ENCODE measurements at places on chromosomes 11 and 22. TPM values are rescaled to one million over a fixed set of nuclear protein-coding genes. Genes with fewer than 3 reads are reported as not detected.
A peak's percentile ranks its signal among the peaks of the same experiment; 100 is the strongest.

GRCh38 chr22:36471341-36471821 lies 10.1 kb downstream of the TXN2 start:
- H3K27ac ChIP-seq, result peak overlapping the region; percentile 81
- peak; percentile 81 for DNase-seq
- peaks cover 56% of the 10 kb centered on the region for H3K4me1 ChIP-seq
- H3K36me3 ChIP-seq, result peaks cover 9% of the 10 kb centered on the region

DNA sequence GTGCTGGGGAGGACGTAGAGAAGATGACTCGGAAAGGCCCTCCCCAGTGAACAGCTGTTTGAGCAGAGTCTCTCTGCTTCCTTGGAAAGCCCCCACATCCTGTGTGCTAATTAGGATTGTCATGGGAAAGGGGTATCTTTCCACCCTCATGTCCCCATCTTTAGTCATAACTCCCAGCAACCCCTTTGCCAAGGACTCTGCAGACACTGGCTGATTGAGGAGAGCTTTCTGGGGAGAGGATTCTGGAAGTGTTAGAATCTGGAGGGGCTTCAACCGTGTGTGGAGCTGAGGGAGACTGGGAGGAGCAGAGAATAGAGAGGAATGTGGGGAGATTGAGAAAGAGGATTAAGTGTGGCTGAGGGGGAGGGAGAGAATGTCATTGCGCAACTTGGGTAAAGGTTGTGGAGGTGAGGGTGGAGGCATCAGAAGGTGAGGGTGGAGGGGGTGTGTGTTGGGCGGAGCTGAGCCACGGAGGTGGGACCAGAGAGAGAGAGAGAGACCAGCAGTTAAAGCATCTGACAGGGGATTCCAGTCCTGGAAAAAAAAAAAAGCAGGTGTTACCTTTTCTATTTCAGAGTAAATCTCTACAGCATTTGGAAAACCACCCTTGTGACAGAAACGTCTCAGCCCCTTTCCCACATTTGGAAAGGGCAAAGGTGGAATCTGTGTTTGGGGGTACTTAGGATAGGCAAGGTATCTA lies 2.2 kb downstream of the DTX4 start:
- H3K36me3 ChIP-seq, result no peaks in the 10 kb centered on the region
- H3K27me3 ChIP-seq, result peaks cover 43% of the 10 kb centered on the region
- H3K4me3 ChIP-seq, result no peak overlapping the region
- H3K27ac ChIP-seq, result no peak overlapping the region

DNA sequence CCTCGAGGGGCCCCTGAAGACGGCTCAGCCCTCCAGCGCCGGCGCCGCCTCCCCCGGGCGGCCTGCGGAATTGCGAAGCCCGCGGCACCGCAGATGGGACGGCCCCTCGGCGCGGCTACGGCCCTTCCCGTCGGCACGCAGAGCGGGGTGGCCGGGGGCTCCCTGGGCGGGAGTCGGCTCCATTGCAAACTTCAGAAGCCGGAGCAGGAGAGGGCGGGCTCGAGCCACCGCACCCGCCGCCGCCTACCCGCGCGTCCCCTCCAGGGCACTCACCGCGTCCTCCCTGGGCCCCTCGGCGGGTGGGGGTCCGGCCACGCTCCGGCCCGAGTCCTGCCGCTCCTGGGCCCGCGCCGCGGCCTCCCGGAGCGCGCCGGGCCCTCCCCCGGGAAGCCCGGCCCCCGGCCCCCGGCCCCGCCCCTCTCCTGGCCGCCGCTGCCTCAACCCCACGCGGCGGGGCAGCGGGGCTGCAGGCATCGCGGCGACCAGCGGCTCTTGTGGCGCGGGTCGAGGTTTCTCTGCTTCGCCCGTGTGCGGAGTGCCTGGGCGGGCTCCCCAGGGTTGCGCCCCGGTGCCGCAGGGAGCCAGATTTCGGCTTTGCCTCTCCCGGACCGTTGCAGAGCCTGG lies at the start of gene PACSIN3:
TSS of gene PACSIN3 (minus strand) at position 359 of the 624 bp plus-strand sequence. CDS start 3,707 bp downstream, outside the sequence.
- H3K36me3 ChIP-seq, result no peaks in the 10 kb centered on the region
- H3K27ac ChIP-seq, result peak within 1 kb of the TSS; percentile 59
- peak within 1 kb of the TSS; percentile 66 for H3K4me3 ChIP-seq
- H3K27me3 ChIP-seq, result no peaks in the 10 kb centered on the region
- DNase-seq, result no peak
- peaks cover 35% of the 10 kb centered on the region for H3K4me1 ChIP-seq

DNA sequence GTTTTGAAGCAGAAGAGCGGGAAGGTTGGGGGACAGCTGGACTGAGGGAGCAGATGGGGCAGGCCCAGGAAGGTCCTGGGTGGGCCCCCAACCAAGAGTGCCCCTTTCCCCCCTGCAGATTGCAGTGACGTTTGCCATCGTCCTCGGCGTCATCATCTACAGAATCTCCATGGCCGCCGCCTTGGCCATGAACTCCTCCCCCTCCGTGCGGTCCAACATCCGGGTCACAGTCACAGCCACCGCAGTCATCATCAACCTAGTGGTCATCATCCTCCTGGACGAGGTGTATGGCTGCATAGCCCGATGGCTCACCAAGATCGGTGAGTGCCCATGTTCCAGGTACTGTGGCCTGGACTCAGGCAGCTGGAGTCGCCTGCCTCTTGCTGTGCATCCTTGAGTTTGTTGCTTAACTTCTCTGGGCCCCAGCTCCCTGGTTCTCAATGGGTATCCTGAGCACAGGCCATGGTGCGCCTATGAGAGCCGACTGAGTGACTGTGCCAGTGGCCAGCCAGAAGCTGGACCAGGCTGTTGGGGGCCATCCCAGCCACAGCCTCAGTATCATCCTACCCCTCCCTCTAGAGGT lies 42.0 kb upstream of the FADD start:
- no peak overlapping the region for H3K27ac ChIP-seq
- no peaks in the 10 kb centered on the region for H3K27me3 ChIP-seq
- no peak overlapping the region for H3K4me3 ChIP-seq
- no peak for DNase-seq

GRCh38 chr22:20089226-20089976 lies 9.4 kb downstream of the DGCR8 start:
- H3K4me3 ChIP-seq, result no peak overlapping the region
- H3K36me3 ChIP-seq, result peaks cover 68% of the 10 kb centered on the region
- H3K27me3 ChIP-seq, result no peaks in the 10 kb centered on the region
- H3K4me1 ChIP-seq, result no peaks in the 10 kb centered on the region

MYEOV gene
- not detected for total RNA-seq

DNA sequence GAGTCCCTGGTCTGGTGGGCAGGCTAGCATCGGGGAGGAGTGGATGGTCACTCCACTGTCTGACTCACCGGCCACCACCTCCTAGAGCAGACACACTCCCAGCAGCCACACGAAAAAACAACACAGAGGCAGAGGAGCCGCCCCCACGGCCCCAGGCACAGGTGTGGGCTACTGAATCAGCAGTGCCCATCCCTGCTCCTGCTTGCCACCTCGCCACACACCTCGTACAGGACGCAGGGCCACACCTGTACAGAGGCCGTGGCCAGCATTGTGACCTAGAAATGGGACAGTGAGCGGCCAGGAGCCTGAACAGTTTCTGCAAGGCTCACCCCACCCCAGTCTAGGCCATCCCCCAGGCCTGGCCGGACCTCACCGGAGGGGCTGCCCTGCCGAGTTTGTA lies 14.0 kb downstream of the TRIM29 start:
- no peaks in the 10 kb centered on the region for H3K4me1 ChIP-seq
- H3K4me3 ChIP-seq, result no peak overlapping the region
- no peak for DNase-seq

ANO9 gene
- total RNA-seq, result 0.82 TPM

SYCE3 gene
- not detected for total RNA-seq

C22orf31 gene
- total RNA-seq, result not detected

FAT3 gene
- total RNA-seq, result 41.0 TPM

GRCh38 chr11:46352063-46352841 lies 5.0 kb downstream of the DGKZ start:
- H3K27ac ChIP-seq, result no peak overlapping the region
- H3K4me1 ChIP-seq, result peaks cover 12% of the 10 kb centered on the region
- DNase-seq, result no peak
- no peaks in the 10 kb centered on the region for H3K36me3 ChIP-seq

CLMP gene
- 26.5 TPM for total RNA-seq

GRCh38 chr11:123457187-123457770 lies 27.2 kb downstream of the GRAMD1B start:
- no peak overlapping the region for H3K27ac ChIP-seq
- DNase-seq, result no peak
- H3K27me3 ChIP-seq, result no peaks in the 10 kb centered on the region
- H3K36me3 ChIP-seq, result no peaks in the 10 kb centered on the region
- H3K4me3 ChIP-seq, result no peak overlapping the region
- peaks cover 5% of the 10 kb centered on the region for H3K4me1 ChIP-seq

PGA5 gene
- 0.79 TPM for total RNA-seq

- H3K27ac ChIP-seq, result no peak overlapping the region
- peaks cover 5% of the 10 kb centered on the region for H3K27me3 ChIP-seq
- H3K36me3 ChIP-seq, result peaks cover 3% of the 10 kb centered on the region
- H3K4me3 ChIP-seq, result no peak overlapping the region
- peak; percentile 84 for DNase-seq
Measured at GRCh38 chr11:130121445-130121978, 38.1 kb upstream of the ST14 start.

DNA sequence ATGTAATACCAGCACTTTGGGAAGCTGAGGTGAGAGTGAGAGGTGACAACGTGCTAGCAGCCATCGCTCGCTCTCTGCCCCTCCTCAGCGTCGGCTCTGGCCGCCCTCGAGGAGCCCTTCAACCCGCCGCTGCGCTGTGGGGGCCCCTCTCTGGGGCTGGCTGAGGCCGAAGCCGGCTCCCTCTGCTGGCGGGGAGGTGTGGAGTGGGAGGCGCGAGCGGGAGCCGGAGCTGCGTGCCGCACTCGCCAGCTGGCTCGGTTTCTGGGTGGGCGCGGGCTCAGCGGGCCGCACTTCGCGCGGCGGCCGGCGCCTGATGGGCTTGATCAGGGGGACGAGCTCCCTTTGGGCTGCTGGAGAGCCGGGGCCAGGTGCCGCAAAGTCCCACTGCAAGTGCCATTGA lies 98.9 kb upstream of the UBASH3B start:
- H3K36me3 ChIP-seq, result no peaks in the 10 kb centered on the region
- no peak overlapping the region for H3K4me3 ChIP-seq
- DNase-seq, result no peak
- H3K4me1 ChIP-seq, result no peaks in the 10 kb centered on the region
- no peak overlapping the region for H3K27ac ChIP-seq

SCN4B gene
- 0.89 TPM for total RNA-seq

OR56B1 gene
- not detected for total RNA-seq

C11orf42 gene
- not detected for total RNA-seq

DNA sequence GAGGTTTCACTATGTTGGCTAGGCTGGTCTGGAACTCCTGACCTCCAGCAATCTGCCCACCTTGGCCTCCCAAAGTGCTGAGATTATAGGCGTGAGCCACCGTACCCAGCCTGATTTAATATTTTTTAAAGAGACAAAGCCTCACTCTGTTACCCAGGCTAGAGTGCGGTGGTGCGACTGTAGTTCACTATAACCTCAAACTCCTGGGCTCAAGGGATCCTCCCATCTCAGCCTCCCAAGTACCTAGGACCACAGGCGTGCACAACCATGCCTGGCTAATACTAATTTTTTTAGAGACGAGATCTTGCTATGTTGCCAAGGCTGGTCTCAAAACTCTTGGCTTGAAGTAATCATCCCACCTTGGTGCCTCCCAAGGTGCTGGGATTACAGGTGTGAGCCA lies 13.5 kb downstream of the GTPBP1 start:
- no peak for DNase-seq
- peaks cover 25% of the 10 kb centered on the region for H3K36me3 ChIP-seq
- H3K4me1 ChIP-seq, result peaks cover 17% of the 10 kb centered on the region
- H3K27me3 ChIP-seq, result no peaks in the 10 kb centered on the region
- no peak overlapping the region for H3K4me3 ChIP-seq

DAGLA gene
- 5.5 TPM for total RNA-seq

DNA sequence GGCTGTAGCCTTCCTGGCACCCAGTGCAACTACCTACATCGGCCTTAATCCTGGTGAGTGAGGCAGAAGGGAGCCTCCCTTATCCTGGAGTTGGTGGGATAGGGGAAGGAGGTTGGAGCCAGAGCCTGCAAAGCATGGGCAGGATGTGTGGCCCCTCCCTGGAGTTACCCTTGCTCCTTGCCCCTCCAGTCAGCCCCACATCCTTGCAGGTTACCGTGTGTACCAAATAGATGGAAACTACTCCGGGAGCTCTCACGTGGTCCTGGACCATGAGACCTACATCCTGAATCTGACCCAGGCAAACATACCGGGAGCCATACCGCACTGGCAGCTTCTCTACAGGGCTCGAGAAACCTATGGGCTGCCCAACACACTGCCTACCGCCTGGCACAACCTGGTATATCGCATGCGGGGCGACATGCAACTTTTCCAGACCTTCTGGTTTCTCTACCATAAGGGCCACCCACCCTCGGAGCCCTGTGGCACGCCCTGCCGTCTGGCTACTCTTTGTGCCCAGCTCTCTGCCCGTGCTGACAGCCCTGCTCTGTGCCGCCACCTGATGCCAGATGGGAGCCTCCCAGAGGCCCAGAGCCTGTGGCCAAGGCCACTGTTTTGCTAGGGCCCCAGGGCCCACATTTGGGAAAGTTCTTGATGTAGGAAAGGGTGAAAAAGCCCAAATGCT lies 3.9 kb downstream of the SMPD1 start:
- no peak overlapping the region for H3K4me3 ChIP-seq
- H3K4me1 ChIP-seq, result peaks cover 11% of the 10 kb centered on the region
- H3K27me3 ChIP-seq, result no peaks in the 10 kb centered on the region
- H3K27ac ChIP-seq, result no peak overlapping the region
- DNase-seq, result no peak
